ENCODE measurements at places on chromosomes 2 and 18.

DNA sequence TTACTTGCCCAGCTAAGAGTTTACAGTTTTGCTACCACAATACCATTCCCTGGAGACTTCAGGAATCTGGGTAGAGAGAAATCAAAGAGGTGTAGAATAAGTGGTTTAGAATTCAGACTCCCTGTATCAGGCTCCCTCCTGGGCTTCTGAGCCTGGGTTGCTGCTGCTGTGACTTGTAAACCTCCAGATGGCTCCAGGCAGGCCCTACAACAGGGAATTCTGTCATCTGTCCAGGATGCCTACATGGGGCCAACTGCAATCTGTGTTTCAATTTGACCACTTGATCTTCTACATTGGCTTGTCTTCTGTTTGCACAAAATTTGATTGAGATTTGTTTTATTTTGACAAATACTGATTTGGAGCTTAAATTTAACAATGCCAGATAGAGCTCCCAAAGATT, 183.9 kb downstream of the RAD51AP2 start:
- no peak for DNase-seq

- no peak for DNase-seq
Measured at GRCh38 chr2:142673836-142674235, 203.6 kb upstream of the KYNU start.

DNA sequence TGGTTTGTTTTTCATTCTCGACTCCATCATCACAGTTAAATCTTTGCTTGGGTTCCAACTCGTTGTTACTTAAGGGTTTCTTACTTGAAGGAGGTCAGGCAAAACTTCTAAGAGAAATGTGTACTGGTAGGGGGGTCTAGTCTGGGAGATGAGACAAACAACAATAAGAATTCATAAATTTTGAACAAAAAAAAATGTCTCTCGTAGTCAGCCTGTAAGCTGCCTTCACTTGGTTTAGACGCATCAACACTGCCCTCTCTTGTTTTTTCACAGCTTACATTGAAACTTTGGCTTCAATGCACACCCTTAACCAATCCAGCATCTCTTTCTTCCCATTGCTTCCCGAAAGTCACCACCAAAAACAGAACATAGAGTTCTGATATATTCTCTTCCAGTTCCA, 576.4 kb upstream of the PIK3C3 start:
- DNase-seq = no peak

GRCh38 chr2:202682274-202682673, 47.5 kb downstream of the FAM117B start:
- no peak for DNase-seq

GRCh38 chr2:239160226-239161143, 240.3 kb downstream of the HDAC4 start:
- DNase-seq = no peak

GRCh38 chr2:206736935-206737334, 18.7 kb upstream of the DYTN start:
- DNase-seq = no peak

- no peak for DNase-seq
Measured at GRCh38 chr18:11995445-11996189, 14.3 kb downstream of the IMPA2 start.

DNA sequence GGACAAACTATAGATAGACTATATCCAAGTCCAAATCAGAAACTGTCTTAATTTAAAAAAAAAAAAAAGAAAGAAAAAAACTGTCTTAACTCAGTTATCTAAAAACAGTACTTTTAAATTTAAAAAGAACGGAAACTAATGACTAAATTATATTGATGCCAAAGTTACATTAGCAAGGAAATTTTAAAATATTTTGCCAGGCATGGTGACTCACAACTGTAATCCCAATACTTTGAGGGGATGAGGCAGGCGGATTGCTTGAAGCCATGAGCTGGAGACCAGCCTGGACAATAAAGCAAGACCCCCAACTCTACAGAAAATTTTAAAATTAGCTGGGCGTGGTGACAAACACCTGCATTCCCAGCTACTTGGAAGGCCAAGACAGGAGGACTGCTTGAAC, 30.9 kb downstream of the MEMO1 start:
- no peak for DNase-seq

GRCh38 chr2:75570024-75570947, 9.5 kb upstream of the EVA1A start:
- no peak for DNase-seq

DNA sequence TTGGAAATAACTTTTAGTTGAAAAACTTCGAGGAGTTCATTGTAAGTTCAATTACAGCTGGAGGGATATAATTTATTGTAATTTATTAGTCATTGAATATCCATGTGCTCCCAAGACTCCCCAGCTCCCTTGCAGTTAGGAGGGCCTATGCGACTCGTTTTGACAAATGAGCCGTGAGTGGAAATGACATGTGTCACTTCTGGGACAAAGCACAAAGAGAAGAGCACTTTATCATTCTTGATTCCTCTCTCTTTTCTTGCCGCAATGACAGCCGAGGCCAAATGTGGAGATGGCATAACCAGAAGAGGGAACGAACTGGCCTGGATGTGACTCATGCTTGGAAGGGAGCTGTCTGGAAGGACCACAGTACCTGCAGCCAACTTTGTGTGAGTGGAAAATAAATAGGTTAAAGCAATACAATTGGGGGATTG, 44.2 kb upstream of the ITSN2 start:
- no peak for DNase-seq

DNA sequence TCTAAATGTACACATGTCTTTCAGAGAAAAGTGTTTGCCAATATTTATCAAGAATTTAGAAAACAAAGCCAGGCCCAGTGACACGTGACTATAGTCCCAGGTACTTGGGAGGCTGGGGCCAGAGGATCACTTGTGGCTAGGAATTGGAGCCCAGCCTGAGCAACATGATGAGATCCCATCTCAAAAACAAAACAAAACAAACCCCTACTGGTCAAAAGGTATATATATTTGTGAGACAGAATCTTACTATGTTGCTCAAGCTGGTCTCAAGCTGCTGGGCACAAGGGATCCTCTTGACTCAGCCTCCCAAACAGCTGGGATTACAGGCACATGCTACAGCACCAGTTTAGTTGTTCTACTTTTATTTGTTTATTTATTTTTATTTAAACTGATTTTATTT, 79.2 kb downstream of the ZDBF2 start:
- DNase-seq = no peak

DNA sequence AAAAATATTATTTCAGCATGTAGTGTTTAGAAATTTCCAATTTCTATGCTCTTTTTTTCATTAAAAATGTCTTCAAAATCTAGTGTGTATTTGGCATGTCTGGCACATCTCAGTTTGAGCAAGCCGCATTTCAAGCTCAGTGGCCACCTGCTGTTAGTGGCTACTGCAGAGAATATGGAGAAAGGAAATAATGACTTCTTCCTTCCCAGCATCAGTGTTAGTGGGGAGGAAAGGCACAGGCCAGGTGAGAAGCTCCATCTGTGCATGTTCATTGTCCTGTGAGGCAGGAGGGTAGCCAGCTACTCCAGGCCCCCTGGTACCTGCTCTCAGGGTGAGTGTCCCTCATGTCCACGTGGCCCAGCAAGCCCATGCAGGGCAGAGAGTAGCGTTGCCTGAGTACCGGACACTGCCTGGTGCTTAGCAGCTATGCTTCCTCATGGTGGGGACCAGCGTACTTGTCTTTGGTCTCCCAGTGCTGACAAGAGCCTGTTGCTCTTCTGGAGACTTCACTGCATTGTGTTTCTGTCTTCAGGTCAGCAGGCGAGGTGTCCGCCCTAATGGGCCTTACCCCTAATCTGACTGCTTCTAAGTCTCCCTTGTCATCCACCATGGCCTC, 67.4 kb upstream of the CHMP1B start:
- no peak for DNase-seq

- no peak for DNase-seq
Measured at GRCh38 chr18:10571537-10571936, 45.7 kb downstream of the NAPG start.

DNA sequence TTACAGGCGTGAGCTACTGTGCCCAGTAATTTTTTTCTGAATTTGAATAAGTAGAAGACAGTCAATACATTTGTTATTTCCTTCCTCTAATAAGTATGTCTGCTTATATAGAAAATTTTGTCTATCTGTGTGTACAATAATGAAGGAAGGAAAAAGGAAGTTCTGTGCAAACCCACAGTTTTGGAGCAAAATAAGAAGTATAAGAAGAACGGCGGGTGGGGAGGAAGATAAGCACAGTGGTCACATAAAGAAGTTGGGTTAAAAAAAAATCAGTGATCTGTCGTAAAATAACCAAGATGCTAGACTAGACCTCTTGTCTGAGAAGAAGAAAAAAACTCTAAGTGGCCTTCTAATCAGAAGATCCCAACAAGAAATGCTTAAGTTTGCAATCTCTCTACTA, 20.2 kb downstream of the MGAT4A start:
- no peak for DNase-seq

DNA sequence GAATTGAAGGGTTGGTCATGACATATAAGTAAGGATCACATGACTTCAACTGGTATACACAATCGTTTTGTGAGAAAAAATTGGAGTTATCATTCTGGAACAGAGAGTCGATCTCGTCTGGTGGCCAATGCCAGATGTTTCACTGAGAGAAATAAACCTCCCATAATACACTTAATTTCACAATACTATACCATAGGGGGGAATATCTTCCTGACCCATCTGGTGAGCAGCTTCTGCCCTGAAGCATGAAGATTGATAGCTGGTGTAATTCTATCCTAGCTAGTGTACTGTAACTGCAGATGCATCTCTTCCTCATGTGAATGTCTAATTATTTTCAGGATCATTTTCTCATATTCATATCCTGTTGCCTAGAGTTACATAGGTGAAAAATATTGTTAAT, 15.7 kb upstream of the CDH7 start:
- DNase-seq = no peak

- no peak for DNase-seq
Measured at GRCh38 chr2:88177556-88177955, 7.4 kb downstream of the THNSL2 start.

- DNase-seq = no peak
Measured at GRCh38 chr18:9876212-9876866, 9.4 kb upstream of the TXNDC2 start.

- no peak for DNase-seq
Measured at GRCh38 chr2:179595284-179595683, 266.1 kb downstream of the ZNF385B start.

DNA sequence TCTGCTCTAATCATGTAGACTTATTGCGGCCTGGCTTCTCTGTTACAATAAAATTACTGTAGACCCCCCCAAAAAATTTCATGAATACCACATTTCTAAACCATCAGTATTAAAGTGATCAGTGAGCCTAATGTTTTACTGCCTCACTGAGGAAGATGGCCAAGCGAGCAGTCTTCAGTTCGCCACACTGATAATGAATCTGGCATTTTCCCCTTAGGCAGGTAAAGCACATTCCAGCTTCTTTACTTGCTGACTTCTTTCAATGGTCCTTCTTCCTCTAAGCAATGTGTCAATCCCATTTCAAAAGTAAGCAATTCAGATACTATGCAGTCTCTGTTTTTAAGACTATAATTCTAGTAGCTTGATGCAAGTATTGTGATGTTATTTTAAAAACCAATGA, 137.6 kb downstream of the LAMA1 start:
- no peak for DNase-seq

DNA sequence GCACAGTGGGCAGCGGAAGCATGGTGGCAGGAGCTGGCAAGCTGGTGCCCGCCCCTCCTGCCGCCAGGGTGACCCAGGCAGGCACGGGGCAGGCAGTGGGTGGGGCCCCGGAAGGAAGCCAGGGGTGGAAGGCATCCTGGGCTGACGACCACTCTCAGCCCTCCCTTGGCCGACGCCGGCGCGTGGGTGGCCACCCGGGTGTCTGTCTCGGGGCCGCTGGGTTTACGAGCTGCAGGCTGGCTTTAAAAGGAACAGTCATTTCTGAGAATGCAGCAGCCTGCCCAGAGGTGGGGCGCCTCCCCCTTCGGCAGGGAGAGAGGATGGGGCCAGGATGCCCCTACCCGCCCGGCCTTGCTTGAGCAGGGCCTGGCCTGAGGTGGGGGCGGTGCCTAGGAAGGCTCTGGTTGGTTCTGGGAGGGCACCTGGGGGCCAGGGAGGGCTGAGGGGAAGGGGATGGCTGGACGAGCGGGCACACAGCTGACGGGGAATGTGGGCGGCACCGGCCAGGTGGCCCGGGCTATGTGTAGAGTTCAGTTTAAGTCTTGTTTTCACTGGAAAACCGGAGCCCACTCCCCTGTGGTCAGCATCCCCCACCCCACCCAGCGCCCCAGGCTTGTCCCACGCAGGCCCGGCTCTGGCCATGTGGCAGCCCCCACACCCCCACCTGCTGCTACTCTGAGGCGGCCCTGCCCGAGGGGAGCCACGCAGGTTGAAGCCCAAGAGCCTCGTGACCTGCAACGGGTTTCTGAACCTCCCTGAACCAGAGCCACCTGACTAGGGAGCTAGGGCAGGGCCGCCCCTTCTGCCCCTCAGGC, 6.3 kb downstream of the BOK start:
- no peak for DNase-seq

DNA sequence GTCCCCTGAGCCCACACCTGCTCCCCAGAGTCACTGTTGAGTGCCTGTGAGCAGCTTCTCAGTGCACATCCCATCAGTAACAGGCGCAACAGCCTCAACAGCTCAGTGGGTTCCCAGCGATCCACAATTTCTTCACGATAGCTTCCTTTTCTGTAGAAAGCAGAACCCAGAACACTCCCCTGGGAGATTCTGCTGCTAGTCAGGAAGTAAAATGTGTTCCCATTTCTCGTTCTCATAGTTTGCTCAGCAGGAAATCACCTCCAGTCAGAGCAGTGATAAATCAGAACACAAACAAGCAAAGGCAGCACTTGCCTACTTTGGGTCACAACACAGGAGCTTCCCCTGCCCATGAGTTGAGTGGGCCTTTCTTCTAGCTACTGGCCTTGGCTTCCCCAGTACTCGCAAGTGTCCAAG, 48.9 kb upstream of the ATG16L1 start:
- no peak for DNase-seq

DNA sequence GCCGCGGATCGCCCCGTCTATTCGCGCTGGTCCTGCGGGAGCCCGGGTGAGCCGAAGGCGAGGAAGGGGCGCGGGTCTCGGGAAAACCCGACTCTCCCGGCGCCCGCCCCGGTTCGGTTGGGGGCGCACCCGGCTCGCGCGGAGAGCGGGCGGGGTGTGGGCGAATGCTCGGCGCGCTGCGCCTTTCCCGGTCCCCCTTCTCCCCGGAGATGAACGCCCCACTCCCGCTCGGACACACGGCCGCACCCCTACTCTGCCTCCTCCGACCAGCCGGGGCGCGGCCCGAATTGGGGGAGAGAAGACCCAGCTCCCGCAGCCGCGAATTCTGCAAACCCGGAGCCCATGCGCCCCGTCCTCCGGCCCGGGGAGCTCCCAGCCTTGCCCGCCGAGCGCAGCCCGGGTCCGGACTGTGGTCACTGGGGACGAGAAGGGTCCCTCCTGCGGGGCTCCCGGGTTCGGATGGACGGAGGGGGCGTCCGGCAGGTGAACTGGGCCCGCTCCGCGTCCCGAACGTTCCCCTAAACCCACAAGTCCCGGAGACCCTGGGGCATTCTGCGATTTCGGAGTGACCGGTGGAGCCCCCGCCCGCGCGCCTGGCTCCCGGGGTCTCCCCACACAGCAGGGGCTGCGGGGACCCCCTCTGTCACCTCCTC, 734 bp downstream of the KCNG2 start:
- no peak for DNase-seq

Data from stimulated activated CD4-positive, alpha-beta T cell treated with anti-CD3 and anti-CD28 coated beads, Interleukin-1b, Interleukin-23, amount 100 ng/mL, for 1 hour (primary cell).